Tongue (tissue), 3 donors: ENCODE measurements at places on chromosomes 3 and 15.

DNA sequence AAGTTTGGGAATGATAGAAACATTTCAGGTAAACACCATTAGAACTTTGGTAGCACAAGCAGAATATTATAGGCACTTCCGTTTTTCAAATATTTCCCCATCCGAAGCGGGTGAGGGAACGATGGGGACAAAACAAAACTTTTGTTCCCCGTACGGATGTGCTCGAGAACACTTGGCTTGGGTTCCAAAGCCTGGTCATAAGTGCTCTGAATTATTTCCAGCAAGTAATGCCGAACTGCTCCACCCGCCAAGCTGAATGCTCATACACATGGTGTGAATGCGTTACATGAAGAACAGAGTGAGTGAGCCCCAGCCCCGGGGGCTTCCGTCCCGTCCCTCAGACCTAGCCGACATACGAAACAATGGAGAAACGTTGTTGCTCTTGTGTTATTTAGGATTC lies 438.2 kb upstream of the ARRDC4 start:
- peak; percentile 63 for DNase-seq

GRCh38 chr3:127420829-127421228 lies 133.0 kb upstream of the PRR20G start:
- no peak for DNase-seq

GRCh38 chr3:23377928-23378672 lies 175.0 kb downstream of the UBE2E2 start:
- no peak for DNase-seq

GRCh38 chr3:106452096-106452495 lies 583.3 kb upstream of the CBLB start:
- DNase-seq, result no peak

- DNase-seq, result no peak
Measured at GRCh38 chr15:97680606-97681220, 279.8 kb upstream of the ARRDC4 start.

GRCh38 chr3:37029516-37030163 lies 36.3 kb downstream of the MLH1 start:
- DNase-seq, result no peak

- DNase-seq, result no peak
Measured at GRCh38 chr3:59935025-59935424, 885.2 kb upstream of the CFAP20DC start.

- DNase-seq, result peak; percentile 39
Measured at GRCh38 chr3:32959371-32959770, 7.9 kb downstream of the CCR4 start.

- DNase-seq, result no peak
Measured at GRCh38 chr3:107950417-107950816, 140.4 kb downstream of the CD47 start.

GRCh38 chr3:46935168-46935858 lies 41.2 kb downstream of the CCDC12 start:
- DNase-seq, result peak; percentile 94

GRCh38 chr3:189171707-189172106 lies at the start of gene TPRG1:
Gene TPRG1 (plus strand): TSS chr3:189171971. CDS start chr3:189207385, 35,414 bp downstream.
- DNase-seq, result no peak

DNA sequence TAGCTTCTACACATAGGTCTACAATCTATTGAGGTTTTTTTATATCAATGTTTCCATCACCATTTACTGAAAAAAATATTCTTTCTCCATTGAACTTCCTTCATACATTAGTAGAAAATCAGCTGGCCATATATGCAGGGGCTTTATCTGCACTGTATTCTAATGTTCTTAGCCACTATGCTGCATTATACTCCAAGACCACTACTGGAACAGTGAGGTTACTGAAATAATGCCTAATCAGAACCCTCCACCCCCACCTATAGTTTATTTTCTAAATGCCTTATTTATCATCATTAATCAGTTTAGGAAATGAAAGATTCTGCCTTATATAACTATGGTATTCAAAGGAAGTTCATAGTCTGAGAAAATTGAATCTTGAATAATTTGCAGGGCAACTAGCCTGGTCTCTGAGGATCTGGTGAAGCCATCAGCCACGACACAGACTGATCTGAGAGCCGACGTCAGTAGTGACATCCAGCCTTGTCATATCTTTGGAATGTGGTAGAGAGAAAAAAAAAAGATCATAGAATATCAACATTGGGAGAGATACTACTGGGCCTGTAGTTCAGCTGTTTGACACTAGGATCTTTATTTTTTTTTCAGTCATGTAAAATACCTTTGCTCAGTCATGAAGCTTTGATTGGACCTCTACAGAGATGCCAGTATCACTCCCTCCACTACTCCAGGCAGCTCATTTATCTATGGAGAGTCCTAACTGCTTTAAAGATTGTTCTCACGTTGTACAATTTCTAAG lies 66.6 kb downstream of the P3H2 start:
- DNase-seq, result no peak

DNA sequence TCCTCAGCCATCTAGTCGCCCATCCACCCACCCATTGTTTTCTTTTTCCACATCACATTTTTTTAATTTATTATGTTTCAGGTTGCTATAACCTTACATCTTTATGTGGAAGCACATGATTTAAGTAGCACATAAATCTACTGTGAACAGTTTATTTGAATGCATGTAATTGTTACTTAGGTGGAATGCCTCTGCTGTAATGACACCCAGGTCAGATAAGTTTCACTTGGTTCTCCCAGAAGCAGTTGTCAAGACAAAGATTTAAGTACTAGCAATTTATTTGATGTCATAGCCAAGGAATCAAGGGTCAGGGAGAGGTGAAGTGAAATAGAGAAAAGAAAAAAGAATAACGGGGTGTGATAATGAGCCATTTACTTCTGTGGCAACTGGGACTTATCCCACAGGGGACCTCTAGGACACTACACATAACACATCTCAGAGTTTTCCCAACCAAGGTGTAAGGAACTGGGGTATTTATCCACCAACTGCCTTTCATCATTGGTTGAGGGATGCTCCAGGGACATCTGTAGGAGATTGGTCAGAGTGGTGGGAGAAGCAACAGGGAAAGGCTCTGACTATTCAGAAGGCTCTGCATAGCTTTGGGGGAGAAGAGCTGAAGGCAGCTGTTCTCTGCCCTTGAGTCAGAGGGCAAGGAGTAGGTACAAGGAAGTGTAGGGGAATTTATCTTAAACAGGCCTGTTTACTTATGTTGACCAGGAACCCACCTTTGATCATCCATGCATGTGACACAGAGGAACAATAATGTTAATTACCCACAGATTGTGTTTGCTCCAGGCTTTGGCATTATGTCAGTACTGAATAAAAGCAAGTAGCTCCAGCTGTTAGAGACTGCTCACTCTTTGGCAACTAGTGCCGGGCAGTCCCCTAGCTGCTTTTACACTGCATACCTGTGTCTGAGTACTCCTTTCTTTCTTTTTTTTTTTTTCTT lies 94.8 kb downstream of the CD200R1L start:
- DNase-seq, result peak; percentile 66

DNA sequence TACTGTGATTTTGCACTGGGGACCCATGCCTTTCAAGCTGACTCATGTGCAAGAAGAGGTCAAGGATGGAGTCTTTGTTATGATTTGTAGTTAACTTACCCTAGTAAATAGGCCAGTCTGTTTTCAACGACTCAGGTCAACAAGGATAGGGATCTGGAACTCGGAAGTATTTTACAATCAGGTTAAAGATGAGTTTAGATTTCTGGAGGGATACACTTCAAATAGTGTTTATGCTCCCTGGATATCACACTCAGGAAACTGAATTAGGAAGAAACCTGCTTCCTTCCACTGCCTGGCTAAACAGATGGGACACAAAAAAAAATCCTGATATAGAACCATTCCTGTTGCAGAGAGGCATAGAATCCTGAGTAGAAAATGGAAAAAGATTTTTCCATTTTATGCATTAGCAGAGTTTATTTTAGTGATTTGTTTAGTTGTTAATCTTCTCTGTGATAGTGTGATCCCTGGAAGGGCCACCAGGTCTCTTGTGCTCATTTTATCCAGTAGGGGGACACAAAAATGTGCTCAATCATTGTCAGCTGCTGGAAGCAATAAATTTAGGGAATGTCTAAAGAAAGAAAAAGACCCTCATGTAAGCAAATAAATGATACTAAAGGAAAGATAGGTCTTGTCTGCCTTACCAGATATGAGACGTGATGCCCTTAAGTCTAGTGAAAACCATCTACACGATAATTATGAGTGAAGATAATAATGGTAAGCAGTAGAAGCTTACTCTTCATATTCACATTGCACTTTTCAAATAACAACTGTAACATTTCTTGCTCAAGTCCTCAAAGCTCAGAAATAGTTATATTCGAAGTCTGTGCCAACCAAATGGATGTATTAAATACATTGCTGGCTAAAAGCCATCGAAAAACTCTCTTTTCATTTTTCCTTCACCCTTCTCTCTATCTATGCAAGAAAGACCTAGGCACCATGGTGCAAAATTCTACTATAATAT lies 452.1 kb upstream of the KCNMB2 start:
- peak; percentile 78 for DNase-seq

- no peak for DNase-seq
Measured at GRCh38 chr15:96692826-96693225, 362.3 kb downstream of the NR2F2 start.

DNA sequence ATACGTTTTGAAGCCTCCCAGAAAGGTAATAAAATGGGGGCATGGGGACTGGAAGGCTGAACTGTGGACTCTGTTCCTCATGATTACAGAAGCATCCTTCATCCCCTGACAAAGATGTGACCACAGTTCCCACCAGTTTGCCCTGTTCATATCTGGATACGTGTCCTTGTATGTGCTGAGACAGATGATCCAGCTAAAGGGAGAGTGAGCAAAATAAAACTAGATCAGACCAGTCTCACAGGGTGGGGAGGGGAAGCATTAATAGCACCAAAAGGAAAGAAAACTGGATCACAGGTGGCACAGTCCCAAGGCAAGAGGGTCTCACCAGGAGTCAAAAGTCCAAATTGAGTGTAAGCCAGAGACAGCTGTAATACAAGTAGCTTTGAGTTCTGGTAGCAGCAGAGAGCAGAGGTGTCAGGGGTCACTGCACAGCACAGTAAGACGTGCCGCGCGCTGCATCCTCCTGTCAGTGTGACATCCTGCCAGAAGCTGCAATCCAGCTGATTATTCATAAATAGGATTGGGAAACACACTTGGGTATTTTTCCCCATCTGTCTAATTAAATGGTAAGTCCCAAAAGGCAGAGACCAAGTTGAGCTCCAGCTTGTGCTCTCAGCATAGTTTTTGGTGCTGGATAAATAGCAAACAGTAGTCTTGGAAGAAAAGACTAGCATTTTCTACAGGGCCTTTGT lies 560.0 kb upstream of the CFAP20DC start:
- DNase-seq, result peak; percentile 55

DNA sequence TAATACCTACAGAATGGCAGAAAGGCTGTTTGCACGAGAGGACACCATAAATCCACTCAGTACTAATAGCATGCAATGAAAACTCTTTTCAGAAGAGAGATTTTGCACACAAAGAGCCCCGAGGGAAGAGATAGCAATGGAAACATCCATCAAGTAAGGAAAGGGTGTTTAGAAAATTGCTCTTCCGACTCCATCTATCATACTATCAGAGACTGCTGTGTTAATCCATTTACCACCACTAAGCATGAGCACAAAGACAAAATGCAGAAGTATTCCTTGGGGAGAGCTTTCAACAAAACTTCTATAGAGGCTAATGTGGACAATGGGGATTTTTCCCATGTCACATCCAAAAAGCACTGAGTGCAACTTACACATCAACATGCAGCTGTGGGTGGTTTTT lies 72.1 kb upstream of the PLAAT1 start:
- no peak for DNase-seq

GRCh38 chr3:2375376-2375775 lies 276.7 kb downstream of the CNTN4 start:
- no peak for DNase-seq

DNA sequence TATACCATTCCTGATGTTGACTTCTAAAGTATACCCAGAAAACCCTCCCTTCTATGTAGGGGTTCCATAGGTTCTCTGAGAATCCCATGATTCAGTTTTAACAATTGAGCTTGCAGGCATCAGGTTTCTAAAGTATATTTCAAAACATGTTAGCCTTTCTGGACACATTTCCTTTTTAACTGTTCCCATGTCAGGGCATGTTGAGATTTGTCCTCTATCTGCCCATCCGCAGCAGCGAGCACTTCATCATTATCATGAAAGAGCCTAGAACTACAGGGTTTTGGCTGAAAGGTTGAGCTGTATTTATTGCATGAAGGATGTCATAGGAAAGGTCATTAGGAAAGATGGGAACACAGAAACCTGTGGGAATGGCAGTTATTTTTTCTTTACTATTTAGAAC lies 201.1 kb upstream of the BHLHE40 start:
- DNase-seq, result no peak

DNA sequence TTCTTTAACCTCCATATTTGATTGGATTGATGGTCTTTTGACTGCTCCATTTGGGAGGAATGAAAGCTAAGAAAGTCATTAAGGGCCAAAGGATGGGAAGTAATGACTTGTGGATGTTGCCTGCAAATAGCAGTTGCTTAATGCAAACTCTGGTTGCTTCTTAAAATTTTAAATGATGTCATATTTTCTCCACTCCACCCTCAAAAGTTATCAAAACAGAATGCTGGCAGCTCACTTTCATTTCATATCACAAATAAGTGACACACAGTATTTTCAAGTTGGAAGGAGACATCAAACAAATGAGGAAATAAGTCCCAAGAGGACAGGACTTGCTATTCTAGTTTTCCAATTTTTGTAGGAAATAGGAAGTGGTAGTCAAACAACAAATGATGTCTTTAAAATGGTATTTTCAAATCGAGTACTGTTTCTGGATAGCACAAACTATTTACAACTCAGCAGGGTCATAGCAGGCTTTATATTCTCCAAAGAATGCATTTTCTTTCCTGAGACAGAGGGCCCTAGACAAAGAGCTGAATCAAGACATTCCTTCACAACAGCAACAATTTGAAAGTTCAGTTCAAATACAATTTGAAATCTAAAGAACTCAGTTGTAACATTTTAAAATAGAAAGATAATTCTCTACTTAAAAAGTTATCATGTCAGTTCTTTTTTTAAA lies 165.1 kb upstream of the UBE2E1 start:
- DNase-seq, result no peak

GRCh38 chr3:110685630-110686029 lies 386.0 kb upstream of the NECTIN3 start:
- DNase-seq, result no peak

DNA sequence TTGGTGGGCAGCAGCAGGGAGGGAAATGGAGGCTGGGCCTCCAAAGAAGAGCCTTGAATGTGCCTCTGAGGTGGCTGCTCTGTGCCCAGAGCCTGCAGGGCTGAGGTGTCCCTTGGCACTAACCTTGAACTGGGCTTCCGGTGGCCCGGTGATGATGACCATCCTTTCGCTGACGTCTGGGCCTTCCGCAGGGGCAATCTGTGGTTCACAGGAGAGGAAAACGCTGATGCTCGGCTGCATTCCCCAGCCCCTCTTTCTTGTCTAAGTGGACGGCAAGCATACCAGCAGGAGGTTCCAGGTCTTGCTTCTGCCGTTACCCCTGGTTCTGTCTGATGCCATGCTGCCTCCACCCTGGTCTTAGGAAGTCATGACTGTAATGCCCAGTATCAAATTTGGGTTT lies 65.9 kb downstream of the SENP2 start:
- no peak for DNase-seq

- no peak for DNase-seq
Measured at GRCh38 chr3:157063926-157064325, 96.0 kb downstream of the CCNL1 start.
